ENCODE measurements at places on chromosomes 3 and 15.

DNA sequence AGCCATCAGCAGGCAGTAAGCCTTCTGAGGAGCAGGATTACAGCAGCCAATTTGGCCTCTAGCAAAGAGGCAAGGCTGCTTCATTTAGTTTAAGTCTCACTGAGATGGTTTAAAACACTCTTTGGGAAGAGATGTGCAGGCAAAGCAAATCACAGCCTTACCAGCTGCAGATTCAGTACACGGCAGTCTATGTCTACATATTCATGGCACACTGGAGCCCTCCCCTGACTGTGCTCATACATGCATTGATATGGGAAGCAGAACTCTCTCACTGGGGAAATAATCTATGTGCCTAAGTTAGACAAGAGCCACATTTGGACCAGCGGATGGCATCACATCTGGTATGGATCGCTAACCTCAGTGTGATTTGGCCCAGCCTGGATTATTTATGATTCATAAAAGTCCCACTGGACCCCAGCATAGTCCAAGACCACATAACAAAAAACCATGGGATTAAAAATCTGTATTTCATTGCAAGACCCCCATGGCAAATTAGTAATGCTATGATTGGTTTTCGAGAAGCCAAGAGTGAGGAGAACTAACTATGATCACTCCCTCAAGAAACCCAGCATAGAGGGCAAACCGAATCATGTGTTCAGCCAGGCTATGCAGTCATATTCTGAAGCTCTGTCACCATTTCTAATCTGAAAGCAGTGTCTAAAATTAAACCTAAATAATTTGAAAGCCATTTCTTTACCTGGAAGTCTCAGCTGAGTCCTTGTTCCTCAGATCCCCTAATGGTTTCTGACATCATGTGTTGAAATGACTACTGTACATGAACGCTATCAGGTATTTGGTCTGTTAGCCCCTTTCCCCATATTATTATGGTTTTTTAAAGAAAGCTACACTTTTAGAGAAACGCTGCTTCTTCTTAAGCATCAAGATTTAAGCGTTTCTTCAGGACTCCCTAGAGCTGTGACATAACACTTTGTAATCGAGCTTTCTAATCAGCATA, 1.2 kb downstream of the PRICKLE2 start:
- DNase-seq = peak; percentile 36

GRCh38 chr3:67335813-67336212, 318.6 kb downstream of the SUCLG2 start:
- DNase-seq = no peak

- no peak for DNase-seq
Measured at GRCh38 chr15:72907733-72908132, 124.2 kb upstream of the ADPGK start.

DNA sequence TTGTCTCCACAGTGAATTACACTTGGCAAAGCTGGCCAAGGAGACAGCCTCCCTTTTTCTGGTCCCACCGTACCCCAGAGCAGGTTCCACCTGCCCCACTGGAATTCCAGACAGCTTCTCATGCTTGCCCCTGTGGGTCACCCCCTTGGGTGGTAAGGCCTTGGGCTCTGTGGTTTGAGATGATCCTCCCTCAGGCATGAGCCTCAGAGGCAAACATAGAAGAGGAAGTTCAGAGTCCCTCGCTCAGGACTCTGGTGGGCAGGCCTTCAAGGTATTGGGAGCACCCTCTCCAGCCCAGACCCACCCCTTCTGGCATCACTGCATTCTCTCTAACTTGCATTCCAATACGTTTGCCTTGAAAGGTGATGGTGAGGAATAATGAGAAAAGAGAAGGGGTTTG, 17.6 kb upstream of the UBA7 start:
- no peak for DNase-seq

DNA sequence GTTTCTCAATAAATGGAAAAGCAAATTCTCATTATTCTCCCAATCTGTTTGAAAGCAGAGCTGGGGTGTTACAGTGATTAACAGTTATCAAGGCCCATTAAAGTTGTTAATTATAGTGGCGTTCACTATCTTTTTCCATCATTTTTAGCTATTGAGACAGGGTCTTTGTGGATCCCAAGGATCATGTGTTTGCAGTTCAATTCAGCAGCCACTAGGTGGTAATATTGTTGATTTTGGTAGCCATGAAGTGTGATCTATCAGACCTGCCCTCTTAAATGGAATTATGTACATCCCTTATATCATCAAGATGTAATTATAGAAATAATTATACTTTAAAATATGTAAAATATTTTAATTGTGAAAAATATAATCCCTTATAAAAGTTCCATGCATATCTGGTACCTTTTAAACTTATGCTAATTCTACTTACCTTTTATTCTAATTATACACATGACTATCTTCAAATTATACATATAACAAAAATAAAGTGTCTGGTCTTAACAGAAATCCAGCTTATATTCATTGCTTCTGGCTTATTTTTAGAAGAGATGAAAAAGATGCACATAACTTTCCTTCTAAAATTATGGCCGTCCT, 126.4 kb downstream of the GREM1 start:
- peak; percentile 69 for DNase-seq

DNA sequence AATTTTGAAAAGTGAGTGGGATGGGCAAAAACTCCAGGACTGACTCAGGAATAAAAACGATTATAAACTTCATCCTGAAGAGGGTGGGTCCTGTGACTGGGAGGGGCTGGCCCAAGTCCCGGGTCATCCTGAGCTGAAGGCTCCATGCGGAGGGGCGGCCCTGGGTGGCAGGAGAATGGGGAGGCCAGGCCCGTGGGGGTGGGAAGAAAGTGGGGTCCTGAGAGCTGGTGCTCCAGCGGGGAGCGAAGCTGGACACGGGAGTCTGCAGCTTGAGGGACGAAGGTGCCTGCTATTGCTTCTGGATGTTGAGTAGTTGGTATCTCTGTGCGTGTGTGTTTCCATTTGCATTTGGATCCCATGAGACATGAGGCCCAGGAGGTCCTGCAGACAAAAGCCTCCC, 4.7 kb upstream of the OCA2 start:
- no peak for DNase-seq
